ENCODE measurements at places on chromosomes 7 and 10.
A peak's percentile ranks its signal among the peaks of the same experiment; 100 is the strongest.

DNA sequence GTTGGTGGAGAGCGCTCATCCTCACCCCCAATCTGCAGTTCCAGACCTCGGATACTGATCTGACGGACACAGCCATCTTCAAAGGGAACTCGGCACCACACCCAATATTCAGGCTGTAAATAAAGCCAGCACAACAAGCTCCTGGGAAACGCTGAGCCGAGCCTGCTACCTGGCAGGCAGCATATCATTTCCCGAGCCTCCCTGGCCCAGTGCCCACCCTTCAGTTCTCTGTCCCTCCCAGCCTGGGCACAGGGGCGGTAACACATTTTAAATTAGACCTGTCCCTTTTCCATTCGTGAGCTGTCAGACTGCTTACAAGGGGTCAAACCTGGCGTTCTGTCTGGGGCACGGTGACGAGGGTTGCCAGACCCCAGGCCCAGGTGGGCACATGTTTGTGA, 250.5 kb downstream of the ARHGAP12 start:
- no peak for DNase-seq

DNA sequence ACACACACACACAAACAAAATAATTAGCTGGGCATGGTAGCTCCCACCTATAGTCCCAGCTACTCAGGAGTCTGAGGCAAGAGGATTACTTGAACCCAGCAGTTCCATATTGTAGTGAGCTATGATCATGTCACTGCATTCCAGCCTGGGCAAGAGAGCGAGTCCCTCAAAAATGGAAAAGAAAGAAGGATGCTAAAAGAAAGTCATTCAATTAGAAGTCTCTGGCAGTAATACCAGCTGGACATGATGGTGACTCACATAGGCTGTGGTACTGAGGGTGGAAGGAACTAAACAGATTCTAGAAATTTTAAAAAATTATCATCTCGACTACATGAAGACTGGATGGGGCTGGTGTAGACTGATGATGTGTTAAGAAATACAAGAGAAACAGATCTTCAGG, 385.3 kb downstream of the ETV1 start:
- no peak for DNase-seq

DNA sequence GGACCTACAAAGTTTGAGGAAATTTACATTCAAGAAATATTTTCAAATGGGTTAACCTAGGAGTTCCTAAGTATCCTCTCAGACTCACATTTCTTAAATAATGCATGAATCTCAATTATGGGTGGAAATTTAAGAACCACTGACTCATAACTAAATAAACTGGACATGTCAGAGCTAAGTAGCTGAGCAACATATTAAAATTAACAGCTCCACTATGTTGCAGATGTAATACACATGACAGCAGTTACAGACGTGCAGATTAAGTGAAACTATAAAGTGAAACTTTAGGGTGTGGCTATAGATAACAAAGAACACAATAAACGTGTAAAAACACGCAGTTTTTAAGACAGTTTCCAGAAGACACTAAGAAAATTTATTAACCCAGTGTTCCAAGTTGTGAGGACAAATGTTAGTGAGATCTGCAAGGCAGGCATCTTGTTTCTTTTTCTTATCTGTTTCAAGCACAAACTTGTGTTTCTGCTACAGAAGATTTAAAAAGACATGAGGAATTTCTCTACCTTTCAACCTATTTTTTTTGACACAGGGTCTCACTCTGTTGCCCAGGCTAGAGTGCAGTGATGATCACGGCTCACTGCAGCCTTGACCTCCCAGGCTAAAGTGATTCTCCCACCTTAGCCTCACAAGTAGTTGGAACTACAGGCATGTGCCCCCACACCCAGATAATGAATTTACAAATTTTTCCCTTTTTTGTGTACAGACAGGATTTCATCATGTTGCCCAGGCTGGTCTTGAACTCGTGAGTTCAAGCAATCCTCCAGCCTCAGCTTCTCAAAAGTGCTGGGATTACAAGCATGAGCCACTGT, 25.3 kb downstream of the DNMBP start:
- no peak for DNase-seq

GRCh38 chr10:14285941-14286560, 44.7 kb downstream of the FRMD4A start:
- DNase-seq, result no peak

GRCh38 chr10:116702165-116702564, 40.2 kb downstream of the HSPA12A start:
- DNase-seq, result no peak

GRCh38 chr7:91031757-91032156, 232.5 kb upstream of the FZD1 start:
- no peak for DNase-seq

GRCh38 chr10:58840840-58841435, 328.3 kb downstream of the BICC1 start:
- no peak for DNase-seq

GRCh38 chr7:32048970-32049491, 21.2 kb downstream of the PDE1C start:
- no peak for DNase-seq

- no peak for DNase-seq
Measured at GRCh38 chr7:27117887-27118491, 12.6 kb downstream of the HOXA4 start.

- no peak for DNase-seq
Measured at GRCh38 chr7:113873554-113874151, 45.2 kb downstream of the PPP1R3A start.

GRCh38 chr7:36217211-36217960, 64.3 kb downstream of the EEPD1 start:
- DNase-seq, result no peak

DNA sequence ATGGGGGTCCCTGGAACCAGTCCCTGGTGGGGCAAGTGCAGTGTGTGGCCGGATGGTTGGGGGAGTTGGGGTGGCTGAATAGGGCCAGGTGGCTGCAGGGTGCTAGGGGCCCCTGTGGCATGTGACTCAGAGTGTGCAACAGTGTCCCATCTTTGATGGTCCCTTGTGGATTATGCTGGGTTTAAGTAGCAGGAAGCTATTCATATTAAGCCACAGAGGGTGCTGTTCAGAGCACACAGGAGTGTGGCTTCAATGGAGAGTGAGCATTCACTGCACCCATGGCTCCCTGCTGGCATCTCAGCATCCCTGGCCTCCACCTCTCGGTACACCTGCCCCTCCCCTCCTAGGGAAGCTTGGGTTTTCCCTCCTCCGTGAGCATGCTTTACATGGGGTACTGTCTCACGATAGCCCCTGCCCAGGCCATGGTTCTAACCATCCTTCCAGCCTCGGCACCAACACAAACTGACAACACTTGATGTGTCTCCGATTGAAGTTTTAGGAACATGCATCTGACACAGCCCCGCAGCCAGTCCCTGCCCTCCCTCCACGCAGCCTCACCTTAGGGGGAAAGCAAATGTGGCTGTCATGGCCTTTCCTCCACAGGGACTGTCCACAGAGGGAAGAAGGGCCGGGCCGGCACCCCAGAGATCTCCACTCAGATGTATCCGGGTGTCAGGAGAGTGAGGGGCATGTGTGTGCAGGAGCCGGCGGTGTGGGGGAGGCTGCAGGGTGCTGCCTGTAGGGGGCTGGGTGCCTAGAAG, 30.4 kb upstream of the PPIF start:
- DNase-seq, result no peak

- no peak for DNase-seq
Measured at GRCh38 chr7:89926701-89927100, 227.6 kb upstream of the STEAP1 start.

- no peak for DNase-seq
Measured at GRCh38 chr7:16494955-16495719, 29.6 kb upstream of the SOSTDC1 start.

- DNase-seq, result no peak
Measured at GRCh38 chr7:131970602-131971001, 414.2 kb upstream of the PODXL start.

DNA sequence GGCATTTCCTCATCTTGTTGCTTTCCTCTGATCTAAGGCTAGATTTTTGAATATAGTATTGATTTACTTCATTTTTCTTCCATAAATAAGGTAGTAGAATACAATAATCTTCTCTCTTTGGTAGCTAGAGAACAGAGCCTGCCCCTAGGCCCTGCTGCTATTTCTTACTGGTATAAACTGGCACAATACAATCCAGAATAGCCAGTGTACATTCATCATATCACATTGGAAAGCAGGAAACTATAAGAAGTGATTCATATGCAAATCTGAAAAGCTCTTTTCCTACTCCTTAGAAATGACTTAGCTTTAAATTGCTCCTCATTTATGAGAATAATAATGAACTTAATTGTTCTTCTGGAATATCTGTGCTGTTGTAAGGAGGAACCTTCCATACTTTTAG, 100.2 kb downstream of the KCND2 start:
- no peak for DNase-seq

GRCh38 chr10:127585519-127586023, 36.5 kb downstream of the NPS start:
- DNase-seq, result no peak

- no peak for DNase-seq
Measured at GRCh38 chr10:29563420-29564035, 71.2 kb downstream of the SVIL start.

- no peak for DNase-seq
Measured at GRCh38 chr10:78494179-78494578, 460.5 kb downstream of the RPS24 start.

GRCh38 chr7:41599760-41600159, 103.1 kb downstream of the INHBA start:
- DNase-seq, result no peak

DNA sequence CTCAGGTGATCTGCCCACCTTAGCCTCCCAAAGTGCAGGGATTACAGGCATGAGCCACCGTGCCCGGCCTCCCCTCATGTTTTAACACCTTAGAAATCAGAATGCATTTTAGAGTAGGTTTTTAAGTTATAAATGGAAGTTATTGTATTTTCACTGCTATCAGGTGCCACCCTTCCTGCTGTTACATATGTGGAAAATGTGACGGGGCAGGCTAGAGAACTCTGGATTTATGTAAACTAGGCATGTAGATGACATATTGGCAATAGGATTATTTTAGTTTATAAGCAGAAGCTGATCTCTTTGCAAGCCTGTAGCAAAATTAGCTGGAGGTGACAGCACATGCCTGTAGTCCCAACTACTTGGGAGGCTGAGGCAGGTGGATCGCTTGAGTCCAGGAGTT, 2.1 kb downstream of the CASP2 start:
- DNase-seq, result no peak

DNA sequence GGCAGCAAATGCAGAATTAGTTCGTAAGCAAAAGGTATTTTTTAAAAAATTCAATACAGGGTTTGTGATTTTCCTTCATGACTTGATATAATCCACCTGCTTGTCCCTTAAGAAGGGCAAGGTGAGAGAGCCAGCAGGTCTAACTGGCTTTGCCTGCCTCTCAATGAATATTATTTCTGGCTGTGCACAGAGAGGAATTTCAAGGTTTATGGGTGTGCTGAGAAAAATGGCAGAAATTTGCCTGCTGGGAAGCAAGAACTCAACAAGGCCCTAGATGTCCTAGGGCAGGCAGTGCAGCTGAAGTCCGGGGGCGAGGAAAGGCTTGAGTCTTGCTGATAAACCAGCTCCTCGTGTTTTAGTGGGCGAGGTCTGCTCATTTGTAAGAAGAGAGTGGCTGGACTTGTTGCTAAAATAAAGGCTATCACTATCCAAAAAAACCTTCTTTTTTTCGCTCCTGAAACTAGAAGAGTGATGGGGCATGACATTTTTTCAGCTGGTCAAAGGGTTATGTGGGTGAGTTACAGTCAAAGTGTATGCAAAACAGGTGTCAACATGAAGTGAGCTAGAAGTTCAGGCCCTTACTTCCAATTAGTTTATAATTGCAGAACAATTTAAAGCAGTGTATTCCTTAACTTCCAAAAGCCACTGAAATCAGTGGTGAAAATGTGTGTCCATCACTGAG, 385.8 kb upstream of the KLF6 start:
- DNase-seq, result no peak

GRCh38 chr7:90717296-90718060, 121.4 kb downstream of the CDK14 start:
- peak; percentile 24 for DNase-seq

GRCh38 chr10:15745751-15746150, 26.0 kb upstream of the ITGA8 start:
- DNase-seq, result no peak

DNA sequence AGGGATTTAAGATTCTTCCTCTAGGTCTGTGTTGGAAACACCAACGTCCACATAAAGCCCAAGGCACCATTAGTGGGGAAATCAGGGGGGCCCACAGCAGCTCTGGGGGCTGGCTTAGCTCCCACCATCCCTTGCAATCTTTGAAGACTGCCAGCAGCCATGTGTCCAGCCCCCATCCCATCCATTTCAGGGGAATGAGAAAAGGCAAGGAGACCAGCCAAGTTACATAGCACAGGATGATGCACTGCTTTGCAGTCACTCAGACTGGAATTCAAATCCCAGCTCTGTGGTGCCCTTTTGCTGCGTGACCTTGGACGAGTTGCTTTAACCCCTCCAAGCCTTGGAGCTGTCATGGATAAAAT, 108.9 kb upstream of the ZMIZ1 start:
- DNase-seq, result no peak

- DNase-seq, result no peak
Measured at GRCh38 chr7:105298439-105298894, 90.3 kb downstream of the SRPK2 start.

- no peak for DNase-seq
Measured at GRCh38 chr7:50977421-50977820, 194.7 kb upstream of the GRB10 start.

GRCh38 chr10:5481121-5481520, 18.2 kb downstream of the CALML5 start:
- no peak for DNase-seq

DNA sequence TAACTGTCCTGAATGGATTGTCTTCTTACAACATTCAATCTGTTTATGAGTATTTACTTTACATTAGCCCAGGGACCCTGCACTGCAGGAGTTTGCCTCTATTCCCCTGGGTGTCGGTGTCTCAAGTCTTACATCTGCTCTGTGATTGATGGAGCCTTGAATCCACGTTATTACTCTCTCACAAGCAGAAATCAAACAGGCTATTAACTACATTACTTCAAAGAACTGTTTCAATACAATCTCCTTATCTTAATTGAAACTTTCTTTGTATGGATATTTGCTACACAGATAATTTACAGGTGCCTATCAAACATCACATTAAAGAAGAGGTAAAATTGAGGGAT, 3.1 kb upstream of the ARID5B start:
- peak; percentile 23 for DNase-seq

- DNase-seq, result no peak
Measured at GRCh38 chr10:92052088-92052487, 128.5 kb downstream of the BTAF1 start.

- DNase-seq, result no peak
Measured at GRCh38 chr7:132140341-132140740, 435.9 kb downstream of the PLXNA4 start.
